ENCODE measurements at places on chromosomes 4 and X.
A peak's percentile ranks its signal among the peaks of the same experiment; 100 is the strongest.

- DNase-seq = no peak
Observed at GRCh38 chr4:22336822-22337221, 179.0 kb downstream of the ADGRA3 start.

DNA sequence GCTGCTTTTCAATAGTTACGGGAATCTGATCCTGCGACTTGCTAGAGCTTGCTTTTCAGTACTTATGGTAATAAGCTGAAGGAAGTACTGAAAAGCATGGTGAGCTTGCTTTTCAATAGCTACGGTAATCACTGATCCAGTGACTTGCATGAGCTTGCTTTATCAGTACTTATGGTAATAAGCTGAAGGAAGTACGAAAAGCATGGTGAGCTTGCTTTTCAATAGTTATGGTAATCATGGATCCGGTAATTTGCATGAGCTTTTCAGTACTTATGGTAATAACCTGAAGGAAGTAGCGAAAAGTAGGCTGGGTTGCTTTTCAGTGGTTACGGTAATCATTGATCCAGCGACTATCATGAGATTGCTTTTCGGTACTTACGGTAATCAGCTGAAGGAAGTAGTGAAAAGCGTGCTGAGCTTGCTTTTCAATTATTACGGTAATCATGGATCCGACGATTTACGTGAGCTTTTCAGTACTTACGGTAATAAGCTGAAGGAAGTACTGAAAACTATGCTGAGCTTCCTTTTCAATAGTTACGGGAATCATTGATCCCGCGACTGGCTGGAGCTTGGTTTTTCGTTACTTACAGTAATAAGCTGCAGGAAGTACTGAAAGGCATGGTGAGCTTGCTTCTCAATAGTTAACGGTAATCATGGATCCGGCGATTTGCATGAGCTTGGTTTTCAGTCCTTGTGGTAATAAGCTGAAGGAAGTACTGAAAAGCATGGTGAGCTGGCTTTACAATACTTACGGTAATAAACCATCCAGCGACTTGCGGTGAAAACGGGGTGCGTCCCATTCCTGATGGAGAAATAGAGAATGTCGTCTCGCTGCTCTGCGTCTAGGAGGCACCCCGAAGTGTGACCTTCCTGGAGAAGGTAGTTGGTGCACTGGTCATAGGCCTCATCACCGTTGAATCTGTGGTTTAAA, 6.5 kb downstream of the CRLF2 start:
- no peak for DNase-seq

DNA sequence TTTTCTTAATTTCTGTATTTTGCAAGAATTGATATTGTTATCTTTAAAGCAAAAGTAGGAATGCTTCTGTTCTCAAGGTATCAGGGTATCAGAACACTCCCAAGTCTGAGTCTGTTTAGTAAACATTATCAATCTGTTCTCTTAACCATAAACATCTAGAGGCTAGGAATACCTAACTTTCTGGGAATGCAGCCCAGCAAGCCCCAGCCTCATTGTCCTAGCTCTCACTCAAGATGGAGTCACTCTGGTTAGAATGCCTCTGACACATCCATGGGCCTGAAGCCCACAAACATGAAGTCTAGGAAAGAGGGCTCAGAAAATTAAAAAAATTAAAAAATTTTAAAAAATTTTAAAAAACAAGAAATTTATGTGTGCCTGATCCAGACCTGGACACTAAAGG, 315.1 kb upstream of the DKK2 start:
- DNase-seq = no peak

DNA sequence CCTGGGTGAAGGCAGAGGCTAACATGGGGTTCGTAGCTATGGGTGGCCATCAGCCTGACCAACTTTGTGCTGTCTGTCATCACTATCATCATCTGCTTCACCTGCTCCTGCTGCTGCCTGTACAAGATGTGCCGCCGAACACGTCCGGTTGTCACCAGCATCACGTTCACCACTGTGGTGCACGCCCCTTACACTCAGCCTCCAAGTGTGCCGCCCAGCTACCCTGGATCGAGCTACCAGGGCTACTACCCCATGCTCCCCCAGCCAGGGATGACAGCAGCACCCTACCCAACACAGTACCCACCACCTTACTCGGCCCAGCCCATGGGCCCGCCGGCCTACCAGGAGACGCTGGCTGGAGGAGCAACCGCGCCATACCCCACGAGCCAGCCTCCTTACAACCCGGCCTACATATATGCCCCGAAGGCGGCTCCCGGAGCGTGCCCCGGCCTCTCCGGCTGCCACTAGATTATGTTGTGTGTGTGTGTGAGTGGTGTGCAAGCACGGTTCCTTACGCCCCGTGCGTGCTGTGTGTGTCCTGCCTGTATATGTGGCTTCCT, 238.1 kb upstream of the ZCCHC13 start:
- no peak for DNase-seq

GRCh38 chr4:85778632-85779131, 303.7 kb downstream of the ARHGAP24 start:
- no peak for DNase-seq

DNA sequence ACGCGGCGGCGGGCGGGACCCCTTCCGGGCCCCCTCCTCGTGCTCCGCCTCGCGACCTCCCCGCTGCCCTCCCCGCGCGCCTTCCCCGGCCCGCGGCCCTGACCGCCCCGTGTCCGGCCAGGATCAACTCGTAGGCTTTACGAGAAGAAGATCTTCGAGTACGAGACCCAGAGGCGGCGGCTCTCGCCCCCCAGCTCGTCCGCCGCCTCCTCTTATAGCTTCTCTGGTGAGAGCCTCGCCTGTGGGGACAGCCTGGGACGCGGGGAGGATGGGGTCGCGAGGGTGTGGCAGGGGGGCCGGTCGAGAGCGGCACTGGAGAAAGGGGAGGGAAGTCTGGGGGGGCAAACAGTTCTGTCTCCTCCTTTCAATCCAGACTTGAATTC, 465 bp downstream of the EMD start:
- no peak for DNase-seq

DNA sequence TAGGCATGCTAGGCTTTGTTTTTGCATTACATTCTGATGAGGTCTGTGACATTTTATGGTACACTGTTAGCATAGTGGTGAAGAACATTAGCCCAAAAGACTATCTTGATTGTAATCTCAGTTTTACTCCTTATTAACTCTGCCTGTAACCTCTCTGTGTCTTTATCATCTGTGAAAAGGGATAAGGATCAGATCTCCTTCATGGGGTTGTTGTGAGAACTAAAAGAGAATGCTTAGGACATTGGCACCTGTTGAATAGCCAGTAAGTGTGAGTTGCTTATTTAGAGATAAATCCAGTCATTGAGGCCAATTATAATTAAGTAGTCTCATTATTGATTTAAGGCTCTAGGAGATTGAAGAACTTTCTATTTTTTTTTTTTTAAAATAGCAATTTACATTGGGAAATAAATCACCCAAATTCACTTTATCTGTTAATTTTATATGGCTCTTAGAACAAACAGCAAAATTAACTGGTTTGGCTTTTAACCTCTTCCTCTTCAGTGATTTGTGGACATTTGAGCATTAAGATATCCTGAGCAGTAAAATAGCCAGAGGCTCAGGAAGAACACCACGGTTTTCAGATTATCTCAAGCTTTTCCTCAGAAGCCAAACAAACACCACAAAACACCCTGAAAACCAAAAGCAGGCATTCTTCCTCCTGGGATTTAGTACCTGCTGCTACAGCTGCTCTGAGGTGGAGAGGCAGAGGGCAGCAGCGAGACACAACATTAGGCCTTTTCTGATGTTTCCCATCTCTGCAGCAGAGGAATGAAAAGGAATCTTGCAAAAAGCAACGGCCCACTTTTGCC, 192.9 kb downstream of the ARHGAP10 start:
- peak; percentile 30 for DNase-seq

- DNase-seq = no peak
Observed at GRCh38 chr4:132809298-132810032, 339.6 kb upstream of the PCDH10 start.

DNA sequence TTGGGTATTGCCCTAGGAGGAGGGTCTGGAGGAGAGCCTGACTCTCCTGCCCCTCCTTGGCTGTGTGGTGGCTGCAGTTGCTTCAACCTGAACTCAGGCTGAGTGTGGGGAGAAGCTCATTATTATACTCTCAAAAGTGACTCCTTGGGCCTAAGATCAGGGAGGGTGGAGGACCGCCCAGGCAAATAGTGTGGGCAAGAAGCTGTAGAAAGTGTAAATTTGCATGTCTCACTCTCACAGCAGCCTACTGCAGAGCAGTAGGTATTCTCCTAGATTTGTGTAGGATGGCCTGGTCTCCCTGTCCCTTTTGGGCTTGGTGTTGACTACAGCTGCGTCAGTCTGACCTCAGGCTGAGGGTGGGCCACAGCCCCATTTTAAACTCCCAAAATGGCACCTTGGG, 156.1 kb downstream of the ZNF330 start:
- no peak for DNase-seq

DNA sequence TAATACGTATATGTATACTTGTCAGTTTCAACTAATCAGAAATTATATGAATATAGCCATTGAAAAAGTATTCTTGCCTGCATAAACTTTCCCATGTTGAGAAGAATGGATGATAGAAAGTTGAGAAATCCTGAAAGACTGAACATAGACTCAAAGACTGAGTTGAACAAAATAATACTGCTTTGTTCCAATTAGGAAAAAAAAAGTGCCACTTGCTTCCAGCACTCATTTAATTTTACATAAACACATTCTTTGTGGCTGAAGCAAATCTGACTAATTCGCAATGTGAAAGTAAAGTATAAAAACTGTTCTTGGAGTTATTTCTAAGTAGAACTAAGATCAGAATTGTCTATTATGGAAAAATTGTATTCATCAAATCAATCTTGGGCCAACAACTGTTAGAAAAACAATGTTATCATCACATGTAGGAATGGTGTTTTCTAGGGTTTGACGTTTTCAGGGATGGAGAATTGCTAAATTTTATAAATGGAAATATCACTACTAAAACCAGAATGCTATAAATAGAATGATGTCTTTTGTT, 2334.6 kb downstream of the PCDH7 start:
- no peak for DNase-seq

- DNase-seq = no peak
Observed at GRCh38 chrX:115068896-115069295, 51.5 kb upstream of the IL13RA2 start.

- no peak for DNase-seq
Observed at GRCh38 chr4:60814549-60814948, 385.6 kb upstream of the ADGRL3 start.

DNA sequence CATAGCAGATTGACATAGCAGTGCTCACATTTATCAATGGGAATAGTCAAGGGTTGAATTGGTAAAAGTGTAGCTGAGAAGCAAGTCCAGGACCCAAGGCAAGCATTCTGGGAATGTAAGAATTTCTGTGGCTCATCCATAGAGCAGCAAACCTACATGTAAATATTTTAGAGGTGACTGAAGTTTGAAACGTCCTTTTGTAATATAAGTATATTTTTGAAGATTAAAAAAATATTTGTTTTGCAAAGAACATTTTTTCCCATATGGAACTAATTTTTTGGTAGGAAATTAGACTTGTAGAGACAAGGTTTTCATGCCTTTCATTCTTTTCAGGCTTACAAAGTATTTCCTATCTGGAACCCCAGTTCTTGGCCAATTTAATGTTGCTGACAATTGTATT, 104.0 kb downstream of the TEX13A start:
- DNase-seq = no peak

- no peak for DNase-seq
Observed at GRCh38 chrX:49930039-49930438, 7.6 kb downstream of the CLCN5 start.

DNA sequence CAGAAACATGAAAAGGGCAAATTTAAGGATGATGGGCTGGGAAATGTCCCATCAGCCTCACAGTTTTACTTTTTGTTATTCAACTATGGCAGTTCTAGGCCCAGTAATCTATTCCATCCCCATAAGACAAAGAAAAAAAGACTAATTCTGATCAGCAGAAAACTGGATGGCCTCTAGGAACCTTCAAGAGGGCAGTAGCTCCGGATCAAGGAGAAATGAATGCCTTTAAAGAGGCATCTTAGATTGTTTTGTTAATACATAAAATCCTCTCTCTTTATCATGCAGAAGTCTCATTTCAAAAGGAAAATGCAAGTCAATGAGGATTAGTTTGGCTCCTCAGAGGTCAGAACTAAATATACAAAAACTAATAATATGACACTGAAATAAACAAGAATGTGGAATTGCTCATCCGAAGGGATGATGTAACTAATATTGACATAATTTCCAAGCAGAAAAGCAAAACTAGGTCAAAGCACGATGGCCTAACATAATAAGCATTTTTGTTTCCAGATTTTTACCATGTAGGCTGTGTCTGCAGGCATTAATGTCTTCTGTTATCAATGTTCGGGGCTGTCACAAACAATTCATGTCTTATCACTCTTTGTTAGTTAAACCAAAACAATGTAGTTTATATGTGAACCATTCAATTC, 8.8 kb downstream of the MID1 start:
- no peak for DNase-seq

GRCh38 chr4:112847781-112848180, 201.7 kb upstream of the ANK2 start:
- no peak for DNase-seq

- DNase-seq = no peak
Observed at GRCh38 chr4:71584585-71584984, 199.3 kb downstream of the GC start.

DNA sequence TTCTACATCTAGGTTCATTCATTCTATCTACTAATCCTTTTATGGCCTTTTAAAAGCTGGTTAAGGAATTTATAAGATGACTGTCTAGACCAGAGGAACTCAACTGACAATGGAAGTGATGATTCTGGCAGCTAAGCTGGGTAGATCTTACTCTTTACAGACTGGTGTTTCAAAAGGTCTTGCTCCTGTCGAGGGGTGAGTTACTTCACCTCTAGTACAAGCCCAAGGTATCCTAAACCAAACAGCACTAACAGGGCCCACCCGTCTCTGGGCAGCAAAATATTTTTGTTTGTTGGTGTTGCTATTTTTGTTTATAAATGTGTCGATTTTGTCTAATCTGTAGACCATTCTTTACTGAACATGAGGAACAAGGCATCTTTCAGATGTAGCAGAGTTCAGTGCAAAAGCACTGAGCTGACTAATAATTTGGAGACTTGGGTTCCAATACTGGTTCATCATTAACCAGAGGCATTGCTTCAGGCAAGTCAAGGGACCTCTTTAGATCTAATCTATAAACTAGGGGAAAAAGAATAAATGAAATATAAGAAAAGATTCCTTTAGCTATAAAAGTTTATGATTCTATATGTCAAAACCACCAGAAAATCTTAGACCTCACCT, 90.3 kb upstream of the FRG1 start:
- no peak for DNase-seq

- DNase-seq = no peak
Observed at GRCh38 chr4:7351014-7351413, 83.7 kb downstream of the PSAPL1 start.
